ENCODE measurements at places on chromosomes 16 and 17. TPM values are rescaled to one million over a fixed set of nuclear protein-coding genes. Genes with fewer than 3 reads are reported as not detected.
A peak's percentile ranks its signal among the peaks of the same experiment; 100 is the strongest.

The GAS2L2 gene
- total RNA-seq, result 0.07 TPM

The RNF43 gene
- 1.0 TPM for total RNA-seq

DNA sequence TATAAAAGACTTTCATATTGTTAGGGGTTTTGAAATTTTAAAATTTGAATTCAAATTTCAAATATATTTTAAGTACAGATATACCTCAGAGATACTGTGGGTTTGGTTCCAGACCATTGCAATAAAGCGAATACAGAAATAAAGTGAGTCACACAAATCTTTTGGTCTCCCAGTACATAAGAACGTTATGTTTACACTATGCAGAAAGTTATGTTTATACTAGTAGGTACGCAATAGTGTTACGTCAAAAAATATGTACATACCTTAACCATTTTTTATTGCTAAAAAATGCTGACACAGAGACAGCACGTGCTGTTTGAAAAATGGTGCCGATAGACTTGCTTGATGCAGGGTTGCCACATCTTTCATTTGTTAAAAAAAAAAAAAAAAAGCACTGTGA is 19.7 kb downstream of the NUP88 start:
- no peak for DNase-seq

GRCh38 chr17:17305281-17305801 is 2.2 kb downstream of the NT5M start:
- peak; percentile 70 for DNase-seq

- peak; percentile 78 for DNase-seq
Measured at GRCh38 chr17:3963237-3964201, 718 bp downstream of the ATP2A3 start.

GRCh38 chr17:29958947-29959657 is 17.7 kb downstream of the EFCAB5 start:
- no peak for DNase-seq

- DNase-seq, result no peak
Measured at GRCh38 chr17:12631076-12631475, 34.6 kb upstream of the MYOCD start.
